ENCODE measurements at places on chromosomes 2 and 18.

DNA sequence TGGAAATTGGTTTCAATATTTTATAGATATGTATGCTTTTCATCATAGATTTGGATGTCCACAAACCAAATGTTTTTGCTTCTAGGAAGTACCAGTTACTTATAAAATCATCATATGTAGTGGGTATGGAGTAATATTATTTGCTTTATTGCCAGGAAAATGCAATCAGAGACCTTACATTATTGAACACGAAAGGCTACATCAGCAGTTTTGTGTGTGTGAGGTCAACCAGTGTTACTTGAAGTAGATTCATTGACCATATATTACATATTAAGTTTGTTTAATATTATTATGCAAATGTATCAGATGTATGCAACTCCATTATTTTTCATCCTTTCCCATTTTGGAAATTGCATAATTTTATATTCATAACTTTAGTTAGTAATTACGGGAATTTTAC, 219.1 kb upstream of the MMADHC start:
- DNase-seq = no peak

DNA sequence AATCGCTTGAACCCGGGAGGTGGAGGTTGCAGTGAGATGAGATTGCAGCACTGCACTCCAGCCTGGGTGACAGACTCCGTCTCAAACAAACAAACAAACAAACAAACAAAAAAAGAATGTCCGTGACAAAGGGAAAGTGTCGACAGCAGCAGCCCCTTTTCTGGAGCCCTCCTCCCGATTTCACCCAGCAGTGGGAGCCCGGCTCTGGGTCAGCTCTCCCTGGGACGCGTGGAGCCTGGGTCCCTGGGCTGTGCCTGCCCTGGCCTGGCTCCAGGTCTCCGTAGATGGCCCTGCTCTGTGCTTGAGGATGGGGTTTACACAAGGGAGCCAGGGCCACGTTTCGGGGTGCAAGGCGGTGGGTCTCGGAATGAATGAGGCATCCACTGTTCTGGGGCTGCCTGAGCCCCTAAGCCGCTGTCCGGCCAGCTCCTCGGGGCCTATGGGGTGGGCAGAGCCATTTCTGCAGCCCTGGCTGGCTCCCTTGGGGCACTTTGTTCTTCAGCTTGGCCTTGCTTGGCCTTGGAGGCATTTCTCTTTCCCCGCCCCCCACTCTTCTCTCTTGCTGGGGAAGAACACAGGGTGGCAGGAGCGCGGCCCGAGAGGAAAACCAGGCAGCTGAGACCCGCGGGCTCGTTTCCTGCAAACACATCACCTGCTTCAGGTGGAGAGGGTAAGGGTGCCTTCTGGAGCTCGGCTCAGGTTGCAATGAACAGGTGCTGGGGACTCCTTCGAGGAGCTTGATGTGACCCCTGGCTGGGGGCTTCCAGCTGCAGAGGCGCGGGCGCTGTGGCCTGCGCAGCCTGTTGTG, 29.1 kb downstream of the RTP5 start:
- DNase-seq = no peak

- DNase-seq = no peak
These were observed 107.5 kb upstream of the FSHR start for GRCh38 chr2:49261781-49262180.

DNA sequence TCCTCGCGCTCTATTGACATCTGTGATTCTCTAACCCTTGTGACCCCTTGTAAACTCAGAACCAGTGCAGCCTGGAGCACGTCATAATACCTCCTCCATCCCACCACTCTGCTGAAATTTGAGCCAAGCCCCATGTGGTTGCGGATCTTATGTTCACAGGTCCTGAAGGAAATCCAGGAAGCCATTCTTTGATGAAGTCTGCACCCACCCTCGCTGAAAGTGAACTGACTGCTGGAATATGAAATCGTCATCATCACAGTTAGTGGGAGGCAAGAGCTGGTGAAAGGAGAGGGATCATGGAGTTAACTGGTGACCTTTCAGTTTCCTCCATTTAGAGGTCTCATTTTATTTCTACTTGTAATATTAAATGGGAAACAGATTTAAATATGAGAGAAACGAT, 21.6 kb downstream of the ZEB2 start:
- DNase-seq = no peak
